ENCODE measurements at places on chromosomes 4 and X. TPM values are rescaled to one million over a fixed set of nuclear protein-coding genes. Genes with fewer than 3 reads are reported as not detected.

The CENPI gene
- 4.3 TPM for polyA plus RNA-seq

The S100P gene
- not detected for polyA plus RNA-seq

The FAM149A gene
- polyA plus RNA-seq, result 5.6 TPM

The GSX2 gene
- polyA plus RNA-seq, result 0.05 TPM

The PCDH7 gene
- polyA plus RNA-seq, result 21.4 TPM

The POF1B gene
- not detected for polyA plus RNA-seq

The MAGEB17 gene
- polyA plus RNA-seq, result 0.06 TPM

The LONRF3 gene
- polyA plus RNA-seq, result 0.03 TPM

DNA sequence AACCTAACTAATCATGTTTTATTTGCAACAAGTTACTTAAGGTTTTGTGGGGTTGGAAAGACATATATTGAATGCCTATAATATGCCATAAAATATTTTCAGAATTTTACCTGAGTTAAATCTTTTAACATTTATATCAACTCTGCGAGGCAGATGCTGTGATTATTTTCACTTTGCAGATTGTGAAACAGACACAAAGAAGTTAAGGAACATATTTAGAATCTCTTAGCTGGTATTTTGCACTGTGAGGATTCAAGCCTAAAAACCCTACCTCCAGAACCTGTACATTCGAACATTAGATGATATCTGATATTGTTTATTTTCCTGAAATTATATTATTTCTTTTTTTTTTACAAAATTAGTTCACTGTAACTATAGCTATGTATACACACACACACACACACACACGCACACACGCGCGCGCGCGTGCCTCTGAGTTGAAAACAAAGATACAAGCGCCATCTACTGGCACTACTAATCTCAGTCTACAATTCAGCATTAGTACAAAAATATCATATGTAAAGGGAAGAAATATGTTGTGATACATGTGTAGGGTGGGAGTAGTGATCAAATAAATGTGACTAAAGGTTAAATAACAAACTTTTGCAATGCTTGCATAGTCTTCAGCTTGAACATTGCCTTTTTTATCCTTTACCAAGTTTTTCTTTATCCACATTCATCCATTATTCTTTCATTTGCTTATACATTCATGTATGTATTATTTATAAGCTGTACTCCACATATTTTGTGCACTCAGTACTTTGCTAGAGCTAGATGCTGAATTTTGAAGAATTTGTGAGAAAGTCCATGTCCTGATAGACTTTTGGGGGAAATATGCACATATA is 61.5 kb downstream of the ANXA10 start:
- DNase-seq, result peak; percentile 87

GRCh38 chr4:37370052-37370451 is 125.5 kb downstream of the NWD2 start:
- DNase-seq, result no peak

DNA sequence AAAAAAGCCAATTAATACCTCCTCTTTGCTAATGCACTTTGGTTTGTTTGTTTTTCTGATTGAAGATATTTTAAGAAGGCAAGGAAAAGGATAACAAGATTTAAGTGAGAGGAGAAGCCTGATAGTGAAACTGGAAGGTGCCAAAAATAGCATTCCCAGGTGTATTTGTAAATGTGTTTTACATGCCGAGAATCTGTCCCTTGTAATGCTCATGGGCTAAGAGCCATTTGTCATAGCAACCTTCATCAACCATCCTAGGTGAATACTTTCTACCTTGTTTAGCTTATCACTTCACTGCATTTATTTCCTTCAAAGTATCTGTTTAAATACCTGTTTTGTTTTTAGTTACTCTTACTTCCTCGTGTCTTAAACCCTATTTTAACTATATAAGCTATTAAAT is 127.8 kb downstream of the KCTD8 start:
- DNase-seq, result no peak

- DNase-seq, result no peak
These were observed 29.4 kb downstream of the XG start for GRCh38 chrX:2781226-2781571.

GRCh38 chrX:149470955-149471354 is 34.2 kb downstream of the IDS start:
- peak; percentile 25 for DNase-seq

DNA sequence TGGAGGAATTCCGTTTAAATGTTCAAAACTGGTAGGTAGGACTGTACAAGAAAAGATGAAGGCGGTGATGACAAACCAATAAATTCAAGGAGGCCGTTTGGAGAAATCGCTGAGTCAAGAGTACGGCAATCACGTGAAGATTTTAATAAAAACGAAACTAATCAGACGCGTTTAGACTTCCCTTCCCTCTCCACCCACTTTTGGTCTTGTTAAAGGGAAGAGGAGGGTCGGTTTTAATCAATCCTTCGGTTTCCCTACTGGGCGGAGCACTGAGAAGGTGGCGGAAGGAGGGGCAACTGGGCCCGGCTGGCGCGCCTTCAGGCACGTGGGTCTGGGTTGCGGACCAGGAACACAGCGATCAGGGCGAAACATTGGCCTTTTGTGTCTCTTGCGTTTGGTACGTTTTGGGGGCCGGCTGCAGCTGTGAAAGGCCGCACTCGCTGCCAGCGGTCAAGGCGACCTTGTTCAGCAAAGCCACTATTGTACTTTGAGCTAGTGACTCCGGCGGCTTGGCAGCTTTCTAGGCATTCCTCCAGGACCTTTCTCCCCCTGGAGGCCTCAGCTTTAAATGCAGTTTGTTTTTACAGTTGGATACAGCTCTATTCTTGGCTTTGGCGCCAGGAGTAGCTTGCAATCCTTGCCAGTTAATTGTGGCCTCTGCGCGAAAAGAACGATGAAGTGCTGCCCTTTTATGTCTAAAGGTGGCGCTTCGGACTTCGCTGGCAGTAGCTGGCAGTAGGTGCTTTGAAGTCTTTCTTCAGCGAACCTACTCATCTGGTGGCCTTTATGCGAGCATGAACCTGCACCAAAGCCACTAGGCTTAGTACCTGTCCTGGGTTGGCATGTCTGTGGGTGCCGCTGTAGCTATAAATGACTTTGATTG is 16.8 kb upstream of the LAMP2 start:
- peak; percentile 74 for DNase-seq

DNA sequence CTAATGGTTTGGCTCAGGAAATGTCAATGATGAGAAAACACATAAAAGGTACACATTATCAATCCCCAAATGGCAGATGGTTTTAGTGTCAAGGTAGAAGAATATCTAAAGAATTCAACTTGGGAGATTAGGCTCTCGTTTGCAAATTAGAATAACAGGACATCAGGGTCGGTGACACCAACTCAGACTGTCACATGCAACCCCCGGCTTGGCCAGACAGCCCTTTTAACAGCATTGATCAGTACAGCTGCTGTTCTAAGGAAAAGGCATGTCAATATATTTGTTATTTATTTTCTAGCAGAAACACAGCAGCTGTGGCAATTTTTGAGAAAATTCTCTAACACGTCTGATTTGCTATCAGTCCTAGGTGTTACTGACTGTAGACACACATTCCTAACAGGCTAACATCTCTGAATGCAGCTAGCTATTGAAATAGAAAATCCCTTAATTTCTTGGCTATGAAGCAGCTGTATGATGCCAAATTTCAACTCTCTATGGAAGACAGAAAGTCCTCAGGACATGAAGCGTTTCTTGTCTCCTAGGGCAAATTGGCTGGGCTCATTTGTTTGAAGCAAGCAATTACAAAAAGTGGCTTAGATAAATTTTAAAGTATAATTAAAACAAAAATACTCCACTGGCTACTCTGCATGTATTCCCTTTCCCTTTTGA is 269.0 kb upstream of the CXXC4 start:
- no peak for DNase-seq

DNA sequence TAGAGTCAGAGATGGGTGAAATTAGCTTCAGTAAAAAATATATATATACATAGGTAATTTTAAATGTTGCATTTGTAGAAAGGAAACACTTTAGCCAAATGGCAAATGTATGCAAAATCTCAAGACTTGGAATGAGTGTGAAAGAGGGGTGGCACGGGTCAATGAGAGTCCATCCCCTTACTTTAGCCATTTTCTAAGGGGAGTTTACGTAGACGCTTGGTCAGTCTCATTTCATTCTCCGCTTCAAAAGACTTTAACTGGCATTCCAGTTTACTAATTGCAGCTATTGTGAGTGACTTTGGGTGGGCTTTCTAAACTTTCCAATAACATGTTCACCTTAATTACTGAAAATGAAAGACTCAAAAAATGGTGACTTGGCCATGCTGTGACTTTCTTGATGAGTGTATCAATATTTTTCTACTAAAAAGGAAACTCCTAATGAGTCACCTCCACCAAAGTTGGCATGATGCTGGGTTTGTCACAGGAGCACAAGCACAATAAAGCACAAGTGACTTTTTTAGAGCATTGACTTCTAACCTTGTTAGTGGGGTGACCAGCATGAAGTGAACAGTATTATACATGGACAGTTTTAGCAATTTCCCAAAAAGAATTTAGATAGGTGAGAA is 356.0 kb upstream of the RASGEF1B start:
- DNase-seq, result no peak

DNA sequence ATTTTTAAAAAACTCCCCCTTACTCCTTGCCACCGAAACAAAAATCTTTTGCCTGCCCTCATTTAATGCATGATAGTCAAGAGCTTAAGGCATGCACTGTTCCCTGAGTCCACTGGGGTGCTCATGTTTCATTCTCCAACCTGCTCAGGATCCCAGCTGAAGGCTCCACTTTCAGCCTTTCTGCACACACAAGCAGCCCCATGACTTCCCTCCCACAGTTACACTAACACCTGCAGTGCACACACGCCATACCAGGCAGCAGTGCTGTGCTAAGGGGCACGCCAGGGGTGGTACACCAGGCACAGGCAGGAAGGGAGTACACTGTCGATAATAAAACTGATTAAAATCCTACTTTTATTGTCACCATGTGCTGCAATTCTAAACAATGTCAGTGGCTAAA is 385.2 kb downstream of the BMPR1B start:
- DNase-seq, result no peak

- no peak for DNase-seq
These were observed 9.3 kb downstream of the AADAT start for GRCh38 chr4:170080496-170080895.

DNA sequence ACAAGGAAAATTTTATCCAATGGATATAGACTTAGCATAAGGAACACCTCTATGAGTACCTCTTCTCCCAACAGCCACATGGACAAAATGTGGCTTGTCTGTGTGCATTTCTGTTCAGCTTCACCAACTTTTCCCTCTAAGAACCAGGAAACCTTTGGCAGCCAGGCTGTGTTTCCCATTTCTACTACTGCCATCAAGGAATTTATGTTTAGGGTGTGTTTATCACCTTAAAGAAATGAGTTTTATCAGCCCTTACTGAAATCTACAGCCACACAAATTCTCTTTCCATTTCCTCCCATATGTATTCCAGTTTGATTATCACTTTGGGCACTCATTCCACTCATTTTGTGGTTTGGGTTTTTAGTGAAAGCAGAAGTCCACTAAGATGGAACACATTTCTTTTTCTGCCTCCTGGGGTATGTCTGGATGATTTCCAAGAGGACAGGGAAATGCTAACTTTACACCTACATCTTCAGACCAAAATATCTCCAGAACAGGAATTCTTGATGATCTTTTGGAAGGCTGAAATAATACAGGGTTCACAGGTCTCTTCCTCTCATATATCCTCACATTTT is 82.6 kb upstream of the MAOA start:
- no peak for DNase-seq

DNA sequence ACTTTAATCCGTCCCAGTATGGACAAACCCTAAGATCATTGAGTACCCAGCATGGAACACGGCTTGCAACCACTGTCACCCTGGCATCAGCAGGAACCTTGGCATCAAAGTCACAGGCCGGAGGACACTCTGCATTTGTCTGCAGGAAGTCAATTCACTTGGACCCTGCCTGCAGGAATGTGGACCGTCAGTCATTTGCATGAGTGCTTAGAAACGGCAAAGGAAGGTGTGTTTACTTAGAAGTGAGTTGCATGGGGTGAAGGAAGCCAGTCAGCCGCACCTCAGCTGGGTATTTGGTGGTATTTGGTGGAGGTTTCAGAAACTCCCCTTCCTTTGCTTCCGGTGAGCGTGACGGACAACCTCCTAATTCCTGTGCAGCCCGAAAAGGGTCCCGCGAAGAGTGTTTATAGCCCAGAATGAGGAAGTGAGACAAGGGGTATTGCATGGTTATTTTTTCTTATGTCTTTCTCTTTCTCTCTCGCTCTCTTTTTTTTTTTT is 15.5 kb downstream of the P2RY8 start:
- DNase-seq, result no peak

DNA sequence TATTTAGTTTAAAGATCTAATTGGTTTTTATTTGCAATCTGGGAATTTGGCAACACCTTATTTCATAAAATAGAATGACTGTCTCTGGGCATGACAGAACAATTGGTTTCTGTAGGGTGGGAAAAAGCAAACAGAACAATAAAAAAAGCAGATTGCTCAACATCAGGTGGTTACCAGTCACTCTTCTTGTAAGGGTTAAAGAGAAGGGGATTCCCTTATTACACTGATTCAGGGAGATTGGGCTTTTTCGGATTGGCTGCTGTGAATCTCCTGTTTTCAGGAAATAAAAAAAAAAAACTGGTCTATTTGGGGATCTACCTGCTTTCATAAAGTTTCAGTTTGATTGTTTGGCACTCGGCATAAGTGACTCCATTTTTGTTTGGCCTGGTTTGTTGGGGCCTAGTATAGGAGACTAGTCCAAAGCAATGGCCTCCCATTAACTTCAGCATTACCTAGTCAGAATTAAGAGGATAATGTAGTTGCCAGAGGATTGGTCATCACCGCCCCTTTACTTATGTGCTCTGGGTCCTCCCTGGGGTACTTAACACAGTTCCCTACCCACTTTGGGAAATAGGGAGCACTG is 380.5 kb downstream of the IDS start:
- DNase-seq, result no peak

- DNase-seq, result no peak
These were observed 73.0 kb upstream of the PJA1 start for GRCh38 chrX:69238114-69238886.

DNA sequence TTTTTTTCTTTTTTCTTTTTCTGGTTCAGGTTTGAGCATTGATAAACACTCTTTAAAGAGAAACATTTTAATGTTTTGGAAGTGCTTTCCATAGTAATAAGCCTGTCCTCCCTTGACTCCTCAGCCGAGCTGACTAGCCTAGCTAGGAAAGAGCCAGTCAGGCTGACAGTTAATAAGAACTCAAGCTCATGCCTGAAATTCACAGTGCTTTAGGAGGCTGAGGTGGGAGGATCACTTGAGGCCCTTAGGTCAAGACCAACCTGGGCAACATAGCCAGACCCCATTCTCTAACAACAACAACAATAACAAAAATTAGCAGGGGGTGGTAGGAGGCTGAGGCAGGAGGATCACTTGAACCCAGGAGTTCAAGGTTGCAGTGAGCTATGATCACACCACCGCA is 53.4 kb upstream of the ZCCHC13 start:
- no peak for DNase-seq

GRCh38 chr4:98245226-98245625 is 16.0 kb upstream of the RAP1GDS1 start:
- DNase-seq, result no peak

DNA sequence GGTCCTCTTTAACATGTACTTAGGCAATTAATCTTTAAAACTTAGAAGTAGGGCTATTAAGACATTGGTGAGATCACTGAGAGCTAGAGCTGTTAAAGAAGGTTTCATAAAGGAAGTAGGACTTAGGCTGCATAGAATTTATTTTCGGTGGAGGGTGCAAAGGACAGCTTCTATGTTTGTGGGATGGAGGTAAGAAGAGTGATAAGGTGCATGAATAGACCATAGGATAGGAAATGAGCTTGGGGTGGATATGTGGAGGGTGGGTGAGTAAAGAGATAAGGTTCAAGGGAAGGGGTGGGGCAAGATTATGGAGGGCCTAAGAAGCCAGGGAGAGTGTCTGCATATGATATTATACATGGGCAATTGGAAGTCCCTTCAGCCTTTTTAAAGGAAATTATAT is 15.9 kb downstream of the RTL9 start:
- DNase-seq, result no peak

- no peak for DNase-seq
These were observed 191.4 kb downstream of the PPP3CA start for GRCh38 chr4:101155945-101156344.
